ENCODE measurements at places on chromosomes 5 and 9.

GRCh38 chr5:1541702-1542400 is 18.1 kb upstream of the LPCAT1 start:
- no peak for DNase-seq

DNA sequence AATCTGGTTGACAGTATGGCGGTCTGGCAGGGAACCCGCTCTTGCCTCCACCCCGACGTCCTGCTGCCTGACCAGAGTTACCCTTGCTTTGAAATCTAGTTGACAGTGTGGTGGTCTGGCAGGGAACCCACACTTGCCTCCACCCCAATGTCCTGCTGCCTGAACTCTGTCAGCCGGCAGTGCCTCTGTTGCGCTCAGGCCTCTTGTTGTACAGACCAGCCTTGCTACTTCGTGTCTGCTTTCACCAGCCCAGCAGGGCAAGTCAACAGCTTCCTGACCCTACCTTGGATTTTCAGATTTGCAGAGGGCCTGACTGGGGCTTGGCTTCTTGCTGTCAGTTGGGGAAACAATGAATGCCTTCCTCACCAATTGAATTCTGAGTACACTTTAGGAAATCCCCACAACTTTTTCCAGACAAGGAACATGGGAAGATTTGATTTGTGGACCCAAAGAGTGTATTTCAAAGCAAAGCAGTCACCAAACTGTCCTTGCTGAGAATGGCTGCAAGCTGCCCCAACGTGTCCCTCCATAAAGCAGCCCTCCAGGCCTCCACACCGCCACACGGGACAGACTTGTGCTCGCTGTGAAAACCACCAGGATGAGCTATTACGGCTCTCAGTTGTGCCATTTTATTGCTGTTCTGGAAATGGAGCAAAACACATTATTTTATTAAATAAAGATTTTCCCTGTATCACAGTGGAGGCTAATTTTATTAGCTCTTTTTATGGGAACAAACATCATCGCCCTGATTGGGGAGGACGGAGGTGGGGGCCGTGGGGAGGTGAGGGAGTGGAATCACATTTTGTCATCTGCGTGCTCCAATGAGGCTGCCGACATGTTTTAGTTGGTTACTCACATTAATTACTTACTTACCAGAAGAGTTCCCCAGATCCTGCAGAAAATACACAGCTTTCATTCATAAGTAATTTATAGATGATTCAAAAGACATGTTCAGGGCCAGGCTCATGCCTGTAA is 189.3 kb downstream of the AOPEP start:
- no peak for DNase-seq

- no peak for DNase-seq
These were observed 2.7 kb downstream of the CCL27 start for GRCh38 chr9:34659592-34660253.

DNA sequence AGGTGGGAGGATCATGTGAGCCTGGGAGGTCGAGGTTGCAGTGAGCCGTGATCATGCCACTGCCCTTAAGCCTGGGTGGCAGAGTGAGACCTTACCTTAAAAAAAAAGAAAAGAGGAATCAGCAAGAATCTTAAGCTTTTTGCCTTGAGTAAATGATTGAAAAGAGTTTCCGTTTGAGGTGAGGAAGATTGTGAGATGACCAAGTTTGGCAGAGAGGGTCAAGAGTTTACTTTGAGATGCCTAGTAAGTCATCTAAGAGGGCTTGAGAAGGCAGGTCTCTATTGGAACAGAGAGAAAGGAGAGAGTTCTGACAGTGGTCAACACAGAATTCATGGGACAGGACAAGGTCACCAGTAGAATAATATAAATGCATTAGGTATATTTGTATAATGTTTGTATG is 572.1 kb downstream of the TLE4 start:
- no peak for DNase-seq

DNA sequence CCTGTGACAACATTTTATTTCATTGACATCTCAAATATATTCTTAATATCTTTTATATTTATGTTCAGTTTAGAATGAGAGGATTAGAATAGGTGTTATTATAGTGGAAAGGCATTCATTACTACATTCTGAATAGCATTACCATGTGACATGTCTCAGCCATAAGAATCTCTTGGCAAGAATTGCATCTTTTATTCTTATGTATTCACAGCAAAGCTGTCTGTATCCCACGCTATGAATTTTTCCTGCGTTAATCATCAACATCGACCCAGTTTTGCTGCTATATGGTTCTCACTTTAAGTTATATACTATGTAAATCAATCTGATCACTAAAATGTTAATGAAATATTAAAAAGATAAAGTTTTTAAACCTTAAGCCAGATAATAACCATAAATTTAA is 248.6 kb downstream of the TMEM232 start:
- no peak for DNase-seq
